H9 (cell line): ENCODE measurements at places on chromosomes 2 and 18.

- no peak for DNase-seq
Measured at GRCh38 chr2:47310801-47311560, 92.0 kb upstream of the MSH2 start.

GRCh38 chr2:5725794-5726463 lies 33.7 kb downstream of the SOX11 start:
- DNase-seq = peak; percentile 95

DNA sequence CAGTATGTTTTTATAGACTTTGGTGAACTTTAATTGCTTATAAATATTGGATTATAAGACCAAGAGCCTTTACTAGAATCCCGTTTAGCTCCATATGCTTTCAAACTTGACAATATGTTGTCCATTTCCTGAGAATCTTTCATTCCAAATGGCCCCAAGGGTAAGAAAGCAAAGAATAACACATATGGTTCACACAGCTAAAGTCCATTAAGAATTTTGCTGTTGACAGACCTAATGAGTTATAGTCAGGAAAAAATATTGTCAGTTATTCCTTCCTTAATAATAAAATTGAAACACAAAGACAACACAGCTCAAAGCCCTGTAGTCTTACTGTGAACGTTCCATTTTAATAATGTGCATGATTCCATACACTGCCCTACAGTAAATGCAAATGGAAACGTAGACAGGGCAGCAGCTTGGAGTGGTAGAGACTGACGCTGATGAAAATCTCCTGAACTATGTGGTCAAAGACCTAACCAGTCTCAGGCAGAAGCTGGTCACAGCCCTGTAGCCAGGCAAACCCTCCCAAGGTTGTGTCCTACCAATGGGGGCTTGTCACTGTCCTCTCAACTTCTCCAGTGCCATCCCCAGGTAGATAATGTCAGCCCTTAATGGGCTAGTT lies 49.0 kb upstream of the ATIC start:
- DNase-seq = no peak

GRCh38 chr2:54256091-54256694 lies at the start of gene TSPYL6:
TSS of gene TSPYL6 (minus strand) at chr2:54256229. CDS start at chr2:54256151, 78 bp downstream.
- DNase-seq = no peak
